NCI-H345 (cell line): ENCODE measurements at places on chromosomes 2 and 18.

DNA sequence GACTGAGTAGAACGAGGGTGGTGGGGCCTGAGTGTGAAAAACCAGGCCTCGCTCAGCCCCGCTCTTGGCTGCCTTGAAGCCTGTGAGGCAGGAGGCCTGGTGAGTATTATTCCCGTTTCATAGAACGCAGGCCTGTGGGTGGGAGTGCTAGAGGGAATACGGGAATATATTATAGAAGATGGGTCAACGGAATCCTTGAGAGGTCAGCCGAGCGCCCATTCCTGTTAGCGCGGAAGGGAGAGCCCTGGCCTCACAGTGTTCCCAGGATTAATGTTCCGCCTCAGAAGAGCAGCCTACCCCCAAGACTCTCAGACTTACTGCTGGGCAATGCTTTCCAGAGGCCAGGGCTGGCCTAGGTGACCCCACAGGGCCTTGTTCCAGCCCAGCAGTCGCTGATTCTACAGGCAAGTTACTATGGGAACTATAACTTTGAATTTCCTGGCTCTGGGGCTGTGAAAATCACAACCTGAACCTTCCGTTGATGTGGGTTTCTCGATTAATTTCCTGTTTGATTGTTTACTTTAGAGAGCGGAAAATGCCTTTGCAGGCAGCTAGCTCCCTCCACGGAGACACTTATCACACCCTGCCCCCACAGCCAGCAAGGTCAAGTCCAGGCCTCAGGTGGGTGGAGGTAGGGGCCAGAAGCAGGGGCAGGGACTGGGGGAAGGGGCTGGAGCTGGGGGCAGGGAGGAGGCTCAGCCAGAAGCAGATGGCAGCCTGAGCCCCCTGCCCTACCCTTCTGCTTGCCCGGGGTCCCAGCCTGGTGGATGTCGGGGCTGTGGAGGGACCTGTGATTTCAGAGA lies 108.3 kb downstream of the SMAD7 start:
- DNase-seq, result no peak

GRCh38 chr2:121754851-121755236 lies 607 bp upstream of the TSN start:
- no peak for DNase-seq

GRCh38 chr18:5853253-5853652 lies 42.1 kb downstream of the TMEM200C start:
- DNase-seq, result no peak

GRCh38 chr2:127673291-127674069 lies 1.9 kb downstream of the LIMS2 start:
- no peak for DNase-seq

DNA sequence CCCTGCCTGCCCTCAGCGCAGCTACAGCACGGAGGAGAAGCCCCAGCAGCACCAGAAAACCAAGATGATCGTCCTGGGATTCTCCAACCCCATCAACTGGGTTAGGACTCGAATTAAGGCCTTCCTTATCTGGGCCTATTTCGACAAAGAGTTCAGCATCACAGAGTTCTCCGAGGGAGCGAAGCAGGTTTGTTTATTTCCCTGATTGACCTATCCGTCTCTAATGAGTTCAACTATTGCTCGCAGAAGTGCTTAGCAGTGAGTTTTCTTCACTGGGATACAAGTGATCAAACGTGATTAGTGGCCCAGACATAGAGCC lies 639 bp downstream of the MAIP1 start:
- peak; percentile 40 for DNase-seq

DNA sequence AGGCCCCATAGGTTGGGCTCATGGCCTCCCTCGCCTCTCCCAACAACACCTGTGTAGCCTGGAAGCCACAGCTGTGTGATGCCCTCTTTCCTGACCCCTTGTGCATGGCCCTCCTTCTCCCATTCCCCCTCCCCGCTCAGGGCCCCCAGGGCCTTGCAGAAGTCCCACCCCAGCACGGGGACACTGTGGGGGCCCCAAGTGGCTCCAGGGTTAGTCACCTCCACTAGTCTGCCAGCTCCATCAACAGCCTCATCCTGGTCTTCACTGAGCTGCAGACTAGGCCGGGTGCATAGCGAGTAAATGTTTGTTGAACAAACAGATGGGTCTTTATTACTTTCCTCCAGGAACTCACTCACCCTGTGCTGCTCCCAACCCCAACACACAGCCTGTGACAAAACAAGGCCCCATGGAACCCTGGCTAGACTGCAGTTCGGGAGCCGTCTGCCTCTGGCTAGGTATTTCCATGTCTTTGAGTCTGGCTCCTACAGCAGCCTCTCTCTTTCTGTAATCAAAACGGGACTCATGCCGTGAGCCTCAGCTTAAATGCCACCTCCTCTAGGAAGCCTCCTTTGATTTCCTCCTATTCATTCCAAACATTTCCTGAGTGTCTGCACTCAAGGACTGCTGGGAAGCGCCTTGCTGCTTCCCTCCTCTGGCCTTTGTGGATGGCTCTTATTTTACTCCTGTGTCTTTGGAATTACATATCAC lies 109.9 kb upstream of the ID2 start:
- DNase-seq, result peak; percentile 38

- peak; percentile 53 for DNase-seq
These were observed 914.8 kb downstream of the DCDC2C start for GRCh38 chr2:4618141-4618540.

DNA sequence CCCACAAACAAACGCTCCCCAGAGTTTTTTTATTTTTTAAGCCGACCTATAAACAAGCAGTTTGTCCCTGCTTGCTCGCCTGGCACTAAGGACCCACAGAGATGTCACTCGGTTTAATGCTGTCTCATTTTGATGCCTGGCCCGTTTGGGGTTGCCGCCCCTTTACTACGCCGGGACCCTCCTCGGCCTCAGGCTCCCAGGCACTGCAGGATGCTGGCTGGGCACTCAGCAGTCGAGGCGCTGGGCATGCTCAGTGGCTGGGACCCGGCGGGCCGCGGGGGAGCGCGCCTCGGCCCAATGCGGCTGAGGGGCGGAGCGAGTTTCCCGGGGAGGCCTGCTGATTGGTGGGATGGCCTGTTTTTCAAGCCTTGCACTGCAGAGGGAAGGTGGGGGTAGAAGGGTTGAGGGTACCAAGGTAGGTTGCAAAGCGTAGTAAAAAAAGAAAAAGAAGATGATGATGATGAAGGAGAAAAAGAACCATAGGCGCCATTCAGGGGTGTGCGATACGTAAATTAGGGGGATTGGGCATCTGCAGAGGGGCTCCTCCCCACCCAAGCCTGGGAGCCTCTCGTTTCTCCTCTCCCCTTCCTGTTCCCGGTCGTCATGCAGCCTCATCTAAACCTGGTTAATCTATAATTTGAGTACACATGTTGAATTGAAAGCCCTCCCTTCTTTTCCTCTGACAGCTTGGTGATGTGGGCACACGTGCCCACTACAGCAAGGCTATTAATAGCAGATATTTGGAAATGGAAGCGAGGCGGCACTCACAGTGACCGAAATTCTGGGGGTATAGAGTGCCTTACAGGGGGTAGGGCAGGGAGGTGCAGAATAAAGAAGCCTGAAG lies 1.5 kb upstream of the IRS1 start:
- peak; percentile 95 for DNase-seq

GRCh38 chr18:60471652-60472051 lies 99.1 kb upstream of the MC4R start:
- peak; percentile 33 for DNase-seq

DNA sequence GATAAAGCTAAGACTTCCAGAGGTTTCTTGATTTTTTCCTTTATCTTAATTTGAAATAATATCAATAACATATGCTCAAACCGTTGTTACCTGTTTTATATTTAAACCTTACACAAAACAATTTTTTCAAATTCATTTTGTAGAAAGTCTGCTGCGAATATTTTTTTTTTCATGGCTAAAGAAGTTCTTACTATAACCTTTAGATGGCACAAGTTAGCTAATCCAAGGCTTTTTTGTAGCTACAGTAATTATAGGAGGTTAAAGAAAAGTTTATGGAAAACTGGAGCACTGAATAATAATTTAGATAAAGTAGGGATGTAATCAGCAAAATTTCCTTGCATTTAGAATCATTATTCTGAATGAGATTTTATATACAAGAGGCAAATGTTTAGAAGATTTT lies 78.0 kb upstream of the PNPT1 start:
- peak; percentile 11 for DNase-seq

GRCh38 chr2:158893026-158893425 lies 75.4 kb upstream of the TANC1 start:
- no peak for DNase-seq

GRCh38 chr2:85394976-85395375 lies 15.2 kb downstream of the CAPG start:
- peak; percentile 55 for DNase-seq

GRCh38 chr18:78362198-78362597 lies 617.4 kb upstream of the SALL3 start:
- DNase-seq, result no peak

GRCh38 chr2:181682795-181683517 lies 2.6 kb upstream of the NEUROD1 start:
- no peak for DNase-seq

DNA sequence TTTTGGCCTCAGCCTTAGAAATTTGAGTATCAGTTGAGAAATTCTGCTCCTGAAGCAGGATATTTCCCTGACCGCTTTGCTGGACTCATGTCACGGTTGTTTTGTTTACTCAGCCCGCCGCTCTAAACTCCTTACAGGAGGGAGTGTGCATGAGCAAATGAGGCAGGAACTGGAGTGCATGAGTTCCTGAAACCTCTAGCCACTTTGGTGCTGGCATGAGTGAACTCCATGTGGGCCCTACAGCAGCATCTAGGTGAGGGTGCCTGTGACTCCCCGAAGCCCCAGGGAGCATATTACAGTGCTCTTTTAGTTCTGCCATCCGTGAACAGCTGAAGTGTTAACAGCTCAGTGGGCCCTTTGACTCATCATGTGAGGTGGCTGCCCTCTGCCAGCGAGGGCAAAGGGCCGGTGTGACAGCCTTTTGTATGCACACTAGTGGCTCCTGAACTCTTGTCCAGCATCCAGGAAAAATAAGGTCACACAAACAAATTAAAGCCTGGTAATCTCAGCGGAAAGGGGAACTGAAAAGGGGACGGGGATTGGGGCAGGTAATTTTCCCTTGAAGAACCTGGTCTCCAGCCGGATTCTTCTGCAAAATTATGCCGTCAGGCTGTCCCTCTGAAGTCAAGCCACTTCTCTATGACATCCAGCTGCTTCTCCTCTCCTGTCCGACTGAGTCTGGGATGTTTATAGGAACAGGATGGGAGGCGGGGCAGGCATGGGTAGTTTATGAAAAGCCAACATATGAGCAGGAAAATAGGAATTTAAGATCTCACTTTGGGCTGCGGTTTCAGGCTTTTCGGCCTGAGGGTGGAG lies 1668.7 kb downstream of the SUCLG1 start:
- no peak for DNase-seq

DNA sequence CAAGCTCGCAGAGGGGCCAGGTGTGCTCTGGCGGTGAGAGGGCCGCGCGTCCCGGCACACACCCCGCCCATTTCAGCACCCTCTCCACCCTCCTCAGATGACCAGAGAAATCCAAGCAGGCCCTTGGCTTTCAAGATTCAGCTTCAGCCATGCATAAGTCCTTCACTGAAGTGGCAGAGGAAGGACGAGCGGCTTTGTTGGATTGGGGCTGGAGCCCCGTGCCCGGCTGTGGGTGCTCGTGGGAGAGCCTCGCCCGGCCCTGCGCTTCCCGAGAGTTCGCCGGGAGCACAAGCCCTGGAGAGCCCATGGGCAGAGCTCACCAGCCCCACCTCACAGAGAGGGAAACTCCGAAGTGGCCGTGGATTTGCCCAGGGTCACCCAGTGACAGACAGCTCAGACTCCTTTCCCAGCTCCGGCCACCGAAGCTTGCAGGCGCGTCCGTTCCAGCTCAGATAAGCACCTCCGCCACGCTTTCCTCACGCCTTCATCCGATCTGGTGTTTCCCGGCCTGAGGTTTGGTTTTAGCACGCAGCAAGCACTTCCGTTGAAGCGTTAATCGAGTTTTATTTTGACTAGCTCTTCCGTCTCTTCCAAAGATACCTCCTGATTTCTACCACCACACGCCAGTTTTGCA lies 45.6 kb upstream of the MTCL1 start:
- DNase-seq, result peak; percentile 77

GRCh38 chr2:27323596-27324285 lies 844 bp upstream of the MPV17 start:
- DNase-seq, result no peak

DNA sequence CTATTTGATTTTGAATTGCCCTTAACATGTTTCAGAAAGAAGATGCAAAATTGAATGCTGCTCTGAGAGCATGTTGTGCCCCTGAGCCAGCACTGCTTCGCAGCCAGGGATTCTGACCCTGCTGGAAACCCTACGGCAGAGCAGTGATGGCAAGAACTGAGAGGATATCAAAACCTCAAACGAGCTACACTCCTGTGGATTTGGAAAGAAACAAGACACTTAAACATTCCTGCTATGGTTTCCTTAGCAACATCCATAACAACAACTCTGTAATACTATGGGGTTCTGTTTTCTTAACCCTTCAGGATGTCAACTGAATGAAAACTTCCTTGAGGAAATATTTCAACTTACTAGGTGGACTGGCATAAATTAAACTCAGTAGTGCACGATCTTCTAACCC lies 649.1 kb downstream of the NYAP2 start:
- no peak for DNase-seq

- no peak for DNase-seq
These were observed 1108.3 kb upstream of the KLHL29 start for GRCh38 chr2:22276696-22277095.

GRCh38 chr18:75200071-75200470 lies 8.9 kb downstream of the PTGR3 start:
- DNase-seq, result no peak

GRCh38 chr2:26178746-26179436 lies 6.0 kb downstream of the GAREM2 start:
- no peak for DNase-seq

DNA sequence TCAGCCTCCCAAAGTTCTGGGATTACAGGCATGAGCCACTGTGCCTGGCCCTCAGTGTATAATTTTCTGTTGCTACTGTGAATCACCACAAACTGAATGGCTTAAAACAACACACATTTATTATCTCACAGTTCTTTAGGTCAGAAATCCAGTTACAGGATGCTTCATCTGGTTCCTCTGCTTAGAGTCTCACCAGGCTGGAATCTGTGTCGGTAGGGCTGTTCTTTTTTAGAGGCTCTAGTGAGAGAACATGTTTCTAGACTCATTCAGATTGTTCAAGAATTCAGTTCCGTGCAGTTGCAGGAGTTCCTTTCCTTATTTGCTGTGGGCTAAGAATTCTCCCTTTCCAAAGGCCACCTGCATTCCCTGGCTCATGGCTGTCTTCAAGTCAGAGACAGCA lies 22.2 kb downstream of the CCDC121 start:
- no peak for DNase-seq

GRCh38 chr2:190913725-190914124 lies 33.1 kb downstream of the GLS start:
- no peak for DNase-seq

GRCh38 chr2:15521641-15522181 lies 39.4 kb downstream of the NBAS start:
- no peak for DNase-seq
